ENCODE measurements at places on chromosomes 16 and 17. TPM values are rescaled to one million over a fixed set of nuclear protein-coding genes. Genes with fewer than 3 reads are reported as not detected.

- no peak for DNase-seq
Observed at GRCh38 chr16:57952909-57953308, 18.0 kb downstream of the CNGB1 start.

DNA sequence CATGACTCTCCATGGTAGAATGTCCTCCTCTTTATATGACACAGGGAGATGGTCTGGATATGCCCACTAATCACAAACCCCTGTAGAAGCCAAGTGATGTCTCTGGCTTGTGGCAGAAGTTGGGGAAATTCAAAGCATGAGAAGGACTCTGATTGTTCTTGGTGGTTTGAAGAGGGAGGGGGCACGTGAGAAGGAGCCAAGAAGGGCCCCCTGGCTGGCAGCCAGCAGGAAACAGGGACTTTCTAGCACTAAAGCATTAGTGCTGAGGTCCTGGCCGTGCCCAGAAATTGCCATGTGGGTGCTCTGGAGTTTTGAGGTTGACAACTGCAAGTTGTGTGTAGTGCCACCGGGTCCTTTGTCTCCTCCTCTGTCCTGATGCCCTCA, 199.9 kb downstream of the LGALS9B start:
- no peak for DNase-seq

CCT6B gene
- total RNA-seq = 12.0 TPM

TMEM238L gene
- not detected for total RNA-seq

GRCh38 chr17:50533720-50534148, 1.2 kb downstream of the EPN3 start:
- DNase-seq = peak; percentile 66

GPR142 gene
- not detected for total RNA-seq

GLIS2 gene
- 6.6 TPM for total RNA-seq

GRCh38 chr17:61279476-61280145, 120.0 kb upstream of the TBX2 start:
- DNase-seq = peak; percentile 37

- no peak for DNase-seq
Observed at GRCh38 chr17:49957350-49957749, 11.6 kb upstream of the DLX4 start.

GRCh38 chr16:27446721-27447120, 44.7 kb downstream of the IL21R start:
- DNase-seq = no peak

DNA sequence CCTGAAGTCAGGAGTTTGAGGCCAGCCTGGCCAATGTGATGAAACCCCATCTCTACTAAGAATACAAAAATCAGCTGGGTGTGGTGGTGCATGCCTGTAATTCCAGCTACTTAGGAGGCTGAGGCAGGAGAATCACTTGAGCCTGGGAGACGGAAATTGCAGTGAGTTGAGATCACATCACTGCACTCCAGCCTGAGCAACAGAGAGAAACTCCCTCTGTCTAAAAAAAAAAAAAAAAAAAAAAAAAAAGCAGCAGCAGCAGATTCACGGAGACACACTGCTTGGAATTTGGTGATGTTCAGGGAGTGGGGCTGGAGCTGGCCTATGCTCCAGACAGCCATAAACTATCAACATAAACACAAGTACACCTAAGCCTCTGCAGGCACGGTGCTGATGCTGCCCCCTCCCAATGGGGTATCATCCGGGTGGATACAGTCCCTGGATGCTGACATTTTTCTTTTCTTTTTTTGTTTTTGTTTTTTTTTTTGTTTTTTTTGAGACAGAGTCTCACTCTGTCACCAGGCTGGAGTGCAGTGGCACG, 39.6 kb upstream of the RHOT1 start:
- peak; percentile 42 for DNase-seq

DNA sequence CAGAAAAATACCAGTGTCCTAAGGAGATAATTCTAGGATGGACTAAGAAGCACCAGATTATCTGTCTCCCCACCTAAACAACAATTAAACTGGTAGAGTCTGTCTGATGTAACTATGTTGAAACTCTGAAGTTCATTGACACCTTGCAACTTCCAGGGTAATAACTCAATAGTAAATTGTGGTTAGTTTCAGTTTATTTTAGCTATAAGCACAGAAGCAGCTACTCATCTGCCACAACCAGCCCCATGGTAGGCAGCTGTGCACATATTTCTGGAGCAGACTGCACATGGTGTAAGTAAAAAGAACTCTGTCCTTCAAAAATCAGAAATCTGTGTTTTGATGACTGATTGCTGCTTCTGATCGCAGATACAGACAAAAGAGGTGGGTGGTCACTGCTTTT, 852.1 kb downstream of the CDH11 start:
- DNase-seq = no peak

CCDC92B gene
- total RNA-seq = not detected

RFWD3 gene
- total RNA-seq = 10.7 TPM

TMEM106A gene
- 4.3 TPM for total RNA-seq

ARHGDIG gene
- total RNA-seq = 1.6 TPM

DNA sequence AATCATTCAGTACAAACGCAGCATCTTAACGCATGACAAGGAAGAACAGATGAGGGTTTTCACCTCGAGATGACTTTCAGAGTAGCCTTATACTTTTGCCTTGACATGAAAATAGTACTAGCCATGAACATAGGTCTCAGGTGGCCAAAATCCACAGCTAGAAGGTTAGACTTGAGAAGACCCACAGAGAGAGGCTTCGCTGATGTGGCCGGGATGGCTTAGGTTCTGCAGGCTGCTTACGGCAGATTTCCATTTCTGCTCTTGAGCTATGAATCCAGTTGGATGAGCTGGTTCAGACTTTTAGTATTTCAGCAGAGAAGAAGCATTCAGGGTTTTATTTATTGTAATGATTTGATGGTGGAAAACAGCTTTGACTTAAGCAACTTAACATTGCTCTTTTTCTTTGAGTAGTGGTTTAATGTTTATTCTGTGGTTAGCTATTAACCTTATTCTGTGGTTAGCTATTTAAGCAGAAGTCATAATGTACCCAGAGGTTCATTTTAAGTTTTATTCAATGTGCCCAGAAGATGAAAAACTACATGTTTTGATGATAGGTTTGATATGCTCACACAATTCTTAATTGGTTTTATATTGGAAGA, 7.6 kb downstream of the KRT24 start:
- DNase-seq = no peak

GRCh38 chr16:35631261-35631945, 2172.0 kb downstream of the TP53TG3F start:
- DNase-seq = no peak

- DNase-seq = no peak
Observed at GRCh38 chr16:16075488-16076422, 126.3 kb downstream of the ABCC1 start.

ITGAX gene
- total RNA-seq = not detected

BIRC5 gene
- total RNA-seq = 0.57 TPM

ANKS4B gene
- not detected for total RNA-seq

DNA sequence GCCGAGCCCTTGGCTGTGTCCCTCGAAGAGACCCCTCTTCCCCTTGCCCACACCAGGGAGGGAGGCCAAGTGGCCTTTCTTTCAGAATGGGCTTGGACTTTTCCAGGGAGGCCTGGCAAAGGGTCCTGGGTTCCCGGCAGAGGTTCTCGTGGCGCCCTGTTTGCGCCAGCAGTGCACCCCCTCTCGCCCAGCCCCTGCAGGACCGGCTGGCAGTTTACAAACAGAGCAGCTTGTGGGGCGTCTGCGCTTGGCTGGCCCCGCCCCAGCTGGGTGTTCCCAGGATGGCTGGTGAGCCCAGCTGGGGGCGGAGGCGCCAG, 137.8 kb upstream of the CIBAR2 start:
- no peak for DNase-seq

GRCh38 chr17:71187145-71187878, 933.5 kb upstream of the SOX9 start:
- no peak for DNase-seq

UBFD1 gene
- total RNA-seq = 89.1 TPM

CCL17 gene
- total RNA-seq = not detected

ANKFN1 gene
- total RNA-seq = not detected

- peak; percentile 16 for DNase-seq
Observed at GRCh38 chr17:45200701-45201100, 21.0 kb upstream of the FMNL1 start.

KRTAP1-5 gene
- total RNA-seq = not detected

DNA sequence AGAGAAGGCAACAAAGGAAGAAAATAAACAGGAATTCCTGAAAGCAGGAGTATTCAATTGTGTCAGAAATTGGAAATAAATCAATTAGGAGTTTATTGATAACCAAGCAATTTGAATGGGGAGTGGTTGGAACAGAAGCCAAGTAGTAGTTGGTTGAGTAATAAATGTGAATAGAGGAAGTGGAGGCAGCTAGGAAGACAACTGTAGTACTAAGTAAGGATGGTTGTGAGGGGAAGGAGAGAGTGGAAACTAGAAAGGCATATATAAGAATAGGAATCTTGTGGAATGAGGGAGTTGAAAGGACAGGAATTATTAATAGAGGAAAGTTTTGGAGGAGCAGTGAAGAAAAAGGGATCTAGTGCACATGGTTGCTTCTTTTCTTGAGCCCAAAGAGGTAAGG, 34.4 kb downstream of the NFAT5 start:
- no peak for DNase-seq

ALDOA gene
- total RNA-seq = 792 TPM
